ENCODE measurements at places on chromosomes 1 and 21.
A peak's percentile ranks its signal among the peaks of the same experiment; 100 is the strongest.

DNA sequence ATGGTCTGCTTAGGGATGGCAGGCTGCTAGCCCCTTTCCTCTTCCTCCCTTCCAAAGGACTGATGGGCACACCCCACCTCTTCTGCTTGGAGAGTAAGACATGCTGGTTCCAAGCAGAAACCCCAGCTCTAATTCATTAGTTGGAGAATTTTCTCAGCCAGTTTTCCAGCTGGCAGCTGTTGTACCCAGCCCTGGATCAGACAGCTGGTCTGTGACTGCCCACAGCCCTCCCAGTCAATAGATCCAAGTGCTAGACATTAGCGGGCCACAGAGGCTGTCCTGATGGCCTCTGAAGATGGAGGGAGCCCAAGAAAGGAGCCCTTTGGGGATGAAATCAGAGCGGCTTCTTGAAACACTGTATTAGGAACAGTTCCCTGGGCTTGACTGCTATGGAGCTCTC, 35.8 kb downstream of the ACOT11 start:
- DNase-seq: peak; percentile 51

GRCh38 chr1:93171549-93172034, 8.6 kb downstream of the TMED5 start:
- DNase-seq: no peak

GRCh38 chr1:162856260-162856659, 4.7 kb downstream of the CCDC190 start:
- no peak for DNase-seq

DNA sequence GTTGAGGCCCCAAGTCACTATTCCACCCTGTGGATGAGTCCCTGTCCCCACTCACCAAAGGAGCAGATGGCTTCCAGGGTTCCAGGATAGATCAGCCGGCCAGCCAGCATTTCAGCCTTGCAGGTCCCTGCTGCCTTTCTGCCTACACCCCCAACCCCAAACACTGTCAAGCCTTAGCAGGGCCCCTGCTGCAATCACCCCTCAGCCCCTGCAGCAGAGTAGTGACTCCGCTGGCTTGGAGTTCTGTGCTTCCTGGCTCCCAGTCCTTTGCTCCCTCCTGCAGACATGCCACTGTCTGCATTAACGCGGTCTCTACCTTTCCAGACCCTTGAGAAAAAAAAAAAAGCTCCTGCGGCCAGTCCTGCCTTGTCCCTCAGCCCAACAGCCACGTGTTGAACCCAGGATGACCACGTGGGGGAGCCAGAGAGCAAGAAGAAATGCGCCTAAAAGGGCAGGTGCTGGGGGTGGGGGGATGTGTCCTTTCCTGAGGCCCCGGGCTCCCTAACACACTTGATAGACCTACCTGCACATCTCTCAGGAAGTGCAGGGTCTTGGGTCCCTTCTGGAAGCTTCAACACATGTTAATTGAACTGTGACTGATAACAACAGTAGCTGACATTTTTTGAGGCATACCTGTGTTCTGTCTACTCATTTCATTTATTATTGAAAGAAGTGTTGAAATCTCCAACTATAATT, 37.4 kb downstream of the RASSF5 start:
- DNase-seq: peak; percentile 9

DNA sequence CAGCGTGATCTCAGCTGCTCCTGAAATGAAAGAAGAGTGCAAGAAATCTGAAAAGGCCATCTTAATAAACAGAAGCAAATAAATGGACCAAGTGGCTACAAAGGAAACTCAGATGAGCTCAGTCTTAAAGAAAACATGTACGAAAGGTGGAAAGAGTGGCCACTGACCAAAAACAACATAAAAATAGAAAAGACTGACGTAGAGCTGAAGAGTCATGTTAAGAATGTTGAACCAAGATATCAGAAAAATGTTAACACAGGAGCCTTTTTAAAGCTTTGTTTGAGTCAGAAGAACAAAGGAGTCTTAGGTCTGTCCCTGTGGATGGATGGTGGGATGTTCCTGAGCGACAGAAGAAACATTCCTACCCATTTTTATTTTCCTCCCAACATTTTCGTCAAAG, 30.8 kb upstream of the ZNF648 start:
- DNase-seq: no peak

DNA sequence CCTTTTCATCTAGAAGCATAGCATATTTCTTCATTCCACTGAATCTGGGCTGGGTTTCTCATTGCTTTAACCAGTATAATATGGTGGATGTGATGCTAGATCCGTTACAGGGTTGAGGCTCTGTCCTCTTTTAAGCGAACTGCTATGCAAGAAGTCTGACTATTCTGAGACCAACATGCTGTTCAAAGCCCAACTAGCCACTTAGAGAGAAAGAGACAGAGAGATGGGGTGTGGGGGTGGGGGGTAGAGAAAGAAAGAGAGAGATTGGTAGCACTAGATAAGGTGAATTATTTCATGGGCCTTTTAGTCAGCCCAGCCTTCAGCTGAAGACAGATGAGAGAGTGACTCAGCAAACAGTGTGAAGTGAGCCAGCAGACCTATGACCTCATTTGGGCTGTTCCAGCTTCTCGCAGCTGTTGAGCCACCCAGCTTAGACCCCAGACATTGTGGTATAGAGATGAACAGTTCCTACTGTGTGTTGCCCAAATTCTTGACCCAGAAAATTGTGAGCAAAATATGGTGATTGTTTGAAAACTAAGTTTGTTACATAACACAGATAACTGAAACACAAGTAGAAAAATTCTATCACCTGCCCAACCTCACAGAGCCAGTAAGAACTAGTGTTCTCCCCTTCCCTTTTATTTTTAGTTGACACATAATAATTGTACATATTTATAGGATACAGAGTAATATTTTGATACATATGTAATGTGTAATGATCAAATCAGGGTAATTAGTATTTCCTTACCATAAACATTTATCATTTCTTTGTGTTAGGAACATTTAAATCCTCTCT, 40.7 kb upstream of the PRKACB start:
- peak; percentile 59 for DNase-seq

DNA sequence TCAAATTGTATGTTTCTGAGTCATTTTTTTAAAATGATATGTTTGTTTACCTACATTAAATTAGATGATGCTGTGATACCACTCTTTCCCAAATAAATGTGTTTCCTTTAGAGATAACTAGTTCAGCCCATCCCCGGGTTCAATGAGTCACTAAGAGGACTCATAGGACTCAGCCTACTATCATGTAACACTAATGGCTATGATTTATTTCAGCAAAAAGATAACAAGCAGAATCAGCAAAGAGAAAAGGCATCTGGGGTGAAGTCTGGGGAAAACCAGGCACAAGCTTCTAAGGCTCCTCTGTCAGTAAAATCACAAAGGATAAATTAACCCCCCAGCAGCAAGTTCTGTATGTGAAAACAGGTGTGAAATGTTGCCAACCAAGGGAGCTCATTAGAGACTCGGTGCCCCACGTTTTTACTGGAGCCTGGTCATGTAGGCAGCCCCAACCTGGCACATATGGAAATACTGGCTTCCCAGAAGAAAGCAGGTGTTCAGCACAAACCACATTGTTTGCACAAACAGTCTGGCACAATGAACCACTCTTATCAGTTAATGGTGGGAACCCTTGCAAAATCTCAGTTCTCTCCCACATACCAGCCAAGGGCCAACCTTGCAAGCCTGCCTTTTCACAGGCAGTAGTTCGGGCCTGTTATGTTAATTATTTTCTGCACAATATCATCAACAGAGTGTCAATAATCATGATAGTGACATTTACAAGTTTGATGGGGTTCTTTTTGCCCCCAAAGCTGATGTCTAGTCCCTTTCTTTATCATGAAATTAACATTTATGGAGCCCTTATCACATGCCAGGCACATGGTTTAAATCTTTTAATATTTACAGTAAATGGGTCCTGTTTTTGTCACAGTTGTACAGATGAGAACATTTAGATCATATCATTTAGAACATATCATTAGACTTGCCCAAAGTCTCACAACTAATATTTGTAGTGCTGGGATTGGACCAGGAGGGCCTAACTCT, 23.1 kb upstream of the CNN3 start:
- DNase-seq: no peak

DNA sequence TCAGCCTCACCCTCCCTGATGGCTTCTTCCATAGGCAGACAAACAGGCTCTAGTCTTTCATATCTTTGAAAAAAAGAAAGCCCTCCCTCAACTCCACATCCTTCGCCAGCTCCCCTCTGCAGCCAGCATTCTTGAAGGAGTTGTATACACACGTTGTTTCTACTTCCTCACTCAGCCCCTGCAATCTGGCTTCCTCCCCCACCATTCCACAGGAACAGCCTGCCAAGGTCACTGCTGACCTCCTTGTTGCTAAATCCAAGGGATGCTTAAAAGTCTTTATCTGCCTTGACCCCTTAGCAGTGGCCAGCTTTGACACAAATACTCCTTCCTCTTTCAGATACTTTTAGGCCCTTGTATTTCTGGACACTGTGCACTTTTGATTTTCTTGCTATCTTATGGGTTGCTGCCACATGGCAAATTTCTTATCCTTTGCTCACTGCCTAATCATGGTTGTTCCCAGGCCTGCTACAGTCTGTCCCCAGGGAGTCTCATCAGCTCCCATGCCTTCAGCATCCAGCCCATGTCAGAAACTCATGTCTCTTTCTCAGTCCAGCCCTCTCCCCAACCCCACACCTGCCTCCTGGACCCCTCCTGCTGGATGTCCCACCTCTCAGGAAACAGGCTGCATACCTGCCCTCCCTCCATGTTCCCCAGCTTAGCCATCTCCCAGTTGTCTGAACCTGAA, 8.3 kb downstream of the FAM229A start:
- no peak for DNase-seq

DNA sequence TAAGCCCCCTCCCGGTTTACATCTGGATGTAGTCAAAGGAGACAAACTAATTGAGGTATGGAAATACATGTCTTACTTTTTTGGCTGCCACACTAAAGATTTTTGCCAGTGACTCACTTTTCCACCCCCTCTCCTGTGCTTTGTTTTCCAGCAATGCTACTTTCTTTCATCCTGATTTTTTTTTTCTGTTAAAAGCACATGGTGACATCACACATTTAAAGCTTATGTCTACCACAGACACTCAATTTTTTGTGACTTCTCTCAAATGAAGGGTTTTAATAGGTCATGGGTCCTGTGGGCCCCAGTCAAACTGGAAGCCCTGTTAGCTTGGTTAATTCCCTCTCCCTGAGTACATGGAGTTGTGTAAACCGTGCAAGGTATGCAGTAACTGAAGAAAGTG, 2.2 kb downstream of the PPP1R8 start:
- no peak for DNase-seq

DNA sequence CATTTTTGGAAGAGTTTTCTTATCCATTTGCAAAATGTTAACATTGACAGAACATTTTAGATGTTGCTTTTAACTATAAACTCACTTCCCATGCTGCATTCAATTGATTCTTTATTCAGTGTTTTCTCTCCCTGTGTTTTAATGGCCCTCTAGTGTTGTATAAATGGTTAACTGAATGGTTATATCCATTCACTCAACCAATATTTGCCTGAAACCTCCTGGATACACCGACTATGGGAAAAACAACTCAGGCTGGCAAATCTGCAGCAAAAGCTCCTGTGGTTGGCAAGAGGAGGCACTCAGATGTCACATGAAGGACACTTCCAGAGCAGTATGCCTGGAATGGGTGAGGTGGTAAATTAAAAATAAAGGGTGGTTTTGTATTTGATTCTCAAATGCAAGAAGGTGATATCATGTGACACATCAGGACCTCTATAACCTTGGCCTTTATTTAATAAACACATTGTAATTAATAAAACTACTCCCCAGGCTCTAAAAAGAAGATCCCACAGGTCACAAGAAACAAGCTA, 107.6 kb downstream of the BCAR3 start:
- peak; percentile 26 for DNase-seq

DNA sequence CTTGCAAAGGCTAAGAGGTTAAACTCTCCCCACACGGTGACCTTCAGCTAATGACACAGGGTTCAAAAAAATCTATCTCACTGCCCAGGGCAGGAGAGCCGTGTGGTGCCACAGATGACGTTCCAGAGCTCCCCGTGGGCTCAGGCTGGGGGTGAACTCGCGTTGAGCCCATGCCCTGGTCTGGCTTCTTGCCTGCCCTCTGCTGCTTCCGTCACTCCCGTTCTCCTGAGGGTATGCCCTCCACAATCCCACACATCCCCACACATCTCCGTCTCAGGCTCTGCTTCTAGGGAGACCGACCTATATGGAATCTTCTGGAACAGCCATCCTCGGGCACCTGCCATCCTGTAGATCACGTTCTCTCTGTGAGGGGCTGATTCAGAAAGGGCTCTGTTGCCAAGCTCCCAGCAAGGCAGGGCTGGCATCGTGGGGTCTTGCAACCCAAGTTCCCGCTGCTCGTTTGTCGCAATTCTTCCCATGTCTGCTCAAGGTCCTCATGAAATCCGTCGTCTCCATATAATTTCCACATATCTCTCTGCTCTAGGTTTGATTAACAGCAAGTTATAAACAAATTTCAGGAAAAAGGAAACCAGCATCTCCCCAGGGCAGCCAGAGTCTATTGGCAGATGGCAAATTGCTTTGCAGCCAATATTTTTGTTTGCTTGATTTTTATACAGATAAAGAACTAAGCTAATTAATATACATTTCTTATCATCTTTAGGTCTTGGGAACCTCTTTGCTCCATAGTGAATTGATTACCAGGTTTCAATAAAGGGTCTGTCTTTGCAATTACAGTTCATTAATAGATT, 278.2 kb downstream of the PTPRU start:
- DNase-seq: no peak

- no peak for DNase-seq
Observed at GRCh38 chr1:3453891-3454810, at the start of gene ARHGEF16. TSS of gene ARHGEF16 (plus strand) at chr1:3454665. CDS start at chr1:3463085, 8,420 bp downstream.

- DNase-seq: no peak
Observed at GRCh38 chr1:199335496-199335895, 692.0 kb upstream of the NR5A2 start.

- DNase-seq: no peak
Observed at GRCh38 chr1:22365331-22366295, 86.0 kb upstream of the ZBTB40 start.

GRCh38 chr21:28832013-28832714, 160.5 kb downstream of the LTN1 start:
- no peak for DNase-seq

- DNase-seq: no peak
Observed at GRCh38 chr1:175866776-175867175, 123.4 kb upstream of the TNR start.

GRCh38 chr1:88036345-88037014, 647.6 kb upstream of the PKN2 start:
- no peak for DNase-seq

GRCh38 chr1:162165528-162165927, 96.0 kb downstream of the NOS1AP start:
- no peak for DNase-seq

DNA sequence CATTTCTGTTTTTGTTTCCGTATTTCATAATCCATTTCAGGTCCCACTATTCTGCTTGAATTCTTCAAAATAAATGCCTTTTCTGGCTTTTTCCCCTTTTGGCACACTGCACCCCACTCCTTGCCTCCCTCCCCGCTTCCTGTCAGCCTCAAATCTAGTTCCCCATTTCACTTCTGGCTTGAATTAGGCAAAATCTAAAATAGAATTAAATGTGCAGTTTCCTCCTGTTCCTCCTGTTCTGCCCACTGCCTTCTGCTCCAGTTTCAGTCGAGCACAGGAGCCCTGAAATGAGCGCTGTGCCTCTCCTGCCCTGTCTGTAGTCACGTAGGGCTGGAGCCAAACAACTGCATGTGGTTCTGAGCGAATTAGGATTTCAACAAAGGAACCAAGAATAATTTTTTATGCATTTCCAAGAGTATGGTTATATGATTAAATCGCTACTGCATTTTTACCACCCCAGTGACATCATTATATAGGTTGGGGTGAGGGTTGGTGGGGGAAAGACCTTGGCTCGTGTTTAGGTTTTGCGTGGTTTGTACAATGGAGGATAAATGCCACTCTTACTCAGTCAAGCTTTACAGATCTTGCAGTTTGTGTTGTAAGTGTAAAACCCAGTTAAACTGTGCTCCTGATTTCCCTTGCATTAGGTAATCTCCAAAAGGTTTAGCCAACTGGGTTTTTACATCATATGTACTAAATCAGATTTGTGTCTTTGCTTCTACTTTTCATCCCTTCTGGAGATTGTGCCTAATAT, 114.9 kb downstream of the VPS13D start:
- DNase-seq: no peak
